ENCODE measurements at places on chromosomes 5 and 9.

DNA sequence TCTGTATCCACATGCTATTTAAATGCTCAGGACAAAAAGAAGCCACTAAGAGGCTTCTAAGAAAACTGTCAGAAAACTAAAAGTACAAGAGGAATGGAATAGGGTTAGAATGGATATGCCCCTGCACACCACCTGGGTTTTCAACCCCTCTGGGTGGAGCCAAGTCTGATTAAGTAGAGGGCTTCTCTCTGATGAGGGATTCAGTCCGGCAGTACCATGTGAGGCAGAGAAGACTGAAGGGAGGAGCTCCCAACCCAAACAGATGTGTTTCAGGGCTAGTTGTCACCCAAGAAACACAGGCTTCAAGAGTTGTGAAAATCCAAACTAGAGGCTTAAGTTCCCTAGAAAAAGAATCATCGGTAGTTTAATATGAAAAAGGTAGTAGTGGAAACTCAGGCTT is 12.5 kb downstream of the NREP start:
- DNase-seq = no peak

GRCh38 chr9:13688990-13689600 is 409.6 kb upstream of the MPDZ start:
- DNase-seq = no peak

DNA sequence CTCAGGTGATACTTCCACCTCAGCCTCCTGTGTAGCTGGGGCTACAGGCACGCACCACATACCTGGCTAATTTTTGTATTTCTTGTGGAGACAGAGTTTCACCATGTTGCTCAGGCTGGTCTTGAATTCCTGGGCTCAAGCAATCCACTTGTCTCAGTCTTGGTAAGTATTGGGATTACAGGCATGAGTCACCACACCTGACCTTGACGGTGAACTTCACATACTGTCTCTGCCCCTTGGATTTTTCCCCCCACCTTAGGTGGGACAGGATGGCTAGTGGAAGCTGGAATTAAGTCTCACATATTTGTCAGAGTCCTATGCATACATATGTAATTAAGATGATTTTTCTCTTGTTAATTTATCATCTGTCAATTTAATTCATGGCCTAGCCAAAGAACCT is 20.9 kb upstream of the RFK start:
- DNase-seq = no peak

DNA sequence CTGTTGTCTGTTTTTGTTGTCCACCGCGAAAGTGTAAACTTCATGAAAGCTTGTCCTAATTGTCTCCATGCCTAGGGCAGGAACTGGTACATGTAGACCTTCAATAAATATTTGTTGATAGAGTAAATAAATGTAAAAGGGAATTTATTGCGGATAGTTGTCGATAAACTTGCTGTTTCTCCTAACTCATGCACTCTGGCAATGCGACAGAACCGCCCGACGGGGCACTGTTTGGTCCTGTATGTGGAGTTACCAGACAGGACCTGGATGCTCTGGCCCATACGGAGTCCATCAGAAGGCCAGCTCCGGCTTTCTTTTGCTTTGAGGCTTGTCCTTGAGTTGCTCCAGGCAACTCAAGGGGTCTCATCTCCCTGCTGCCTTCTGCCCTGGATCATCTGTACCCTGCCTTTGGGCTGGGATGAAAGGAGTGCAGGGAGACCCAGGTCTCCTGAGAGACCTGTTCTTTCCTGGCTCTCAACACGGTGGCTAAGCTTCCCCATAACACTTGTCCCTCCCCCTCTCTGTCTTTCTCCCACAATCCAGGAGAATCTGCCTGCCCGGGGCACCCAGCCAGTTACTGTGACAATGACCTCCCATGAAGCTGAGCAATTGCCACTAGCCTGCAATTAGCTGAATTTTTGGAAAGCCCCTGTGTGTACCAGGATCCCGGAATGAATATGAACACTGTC is 149.5 kb upstream of the PTCH1 start:
- DNase-seq = no peak

DNA sequence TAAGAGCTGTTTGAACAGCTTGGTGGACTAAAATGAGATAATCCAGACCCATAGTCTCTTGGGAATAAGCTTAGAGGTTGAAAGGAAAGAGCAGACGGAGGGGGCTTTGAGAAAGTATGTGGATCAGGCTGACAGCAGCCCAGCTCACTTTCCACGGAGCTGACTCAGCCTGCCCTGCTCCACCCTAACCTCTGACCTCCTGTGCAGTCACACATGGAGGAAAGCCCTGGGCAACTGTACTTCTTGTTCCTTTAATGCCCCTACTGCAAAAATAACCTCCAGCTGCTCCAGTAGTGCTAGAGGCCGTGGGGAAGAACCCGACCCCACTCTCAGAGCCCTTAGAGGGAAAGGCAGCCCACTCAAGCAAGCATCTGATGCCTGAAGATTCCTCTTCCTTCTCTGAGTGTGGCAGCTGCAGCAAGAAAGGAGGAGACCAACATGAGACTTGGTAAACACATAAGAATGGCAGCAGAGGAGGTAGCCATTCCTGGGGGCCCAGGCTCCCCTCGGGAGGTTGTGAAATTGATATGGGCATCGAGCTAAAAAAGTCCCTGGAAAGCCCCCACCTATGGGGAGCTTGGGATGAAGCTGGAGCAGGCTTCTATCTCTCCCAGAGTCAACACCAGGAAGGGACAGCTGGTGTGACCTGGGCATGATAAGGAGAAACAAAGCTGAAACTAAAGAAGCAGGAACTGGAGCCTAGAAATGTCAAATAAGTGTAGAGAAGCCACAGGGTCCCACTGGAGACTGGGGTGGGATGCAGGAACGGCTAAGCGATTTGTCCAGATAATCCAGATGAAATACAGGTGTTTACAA is 204.3 kb downstream of the PIK3R1 start:
- DNase-seq = no peak

DNA sequence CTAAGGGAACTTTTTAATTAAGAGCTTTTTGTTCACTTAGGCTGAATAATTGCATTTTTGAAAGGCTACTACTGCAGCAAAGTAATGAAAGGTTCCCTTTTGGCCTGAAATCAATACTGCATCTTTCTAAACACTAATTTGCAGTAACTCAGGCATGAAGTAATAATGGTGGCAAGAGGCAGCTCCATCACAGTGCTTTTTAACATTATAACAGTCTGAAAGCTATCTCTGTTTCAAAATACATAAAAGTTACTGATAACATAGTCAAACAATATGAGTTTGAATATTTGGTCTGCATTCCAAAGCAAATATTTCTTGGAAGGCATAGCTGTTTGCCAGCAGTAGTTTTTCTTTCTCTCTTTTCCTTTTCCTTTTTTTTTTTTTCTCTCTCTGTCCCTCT is 113.4 kb downstream of the FBN2 start:
- DNase-seq = no peak

DNA sequence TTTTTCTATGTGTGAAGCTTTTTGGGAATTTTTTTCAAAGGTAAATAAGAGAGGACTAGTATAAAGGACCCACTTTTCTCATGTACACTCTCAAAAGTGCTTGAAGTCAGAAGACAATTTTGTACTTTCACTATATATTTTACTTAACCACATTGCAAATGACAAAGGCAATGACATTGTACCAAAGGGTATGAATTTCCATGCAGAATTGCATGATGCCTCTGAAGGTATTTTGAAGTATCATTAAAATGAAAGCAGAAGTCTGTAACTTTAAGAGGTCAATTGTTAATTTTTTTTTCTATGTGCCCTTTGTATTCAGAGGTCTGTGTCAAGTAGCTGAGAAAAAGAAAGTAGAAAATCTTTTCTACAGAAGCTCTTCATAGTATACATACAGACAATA is 84.7 kb downstream of the ST8SIA4 start:
- no peak for DNase-seq

DNA sequence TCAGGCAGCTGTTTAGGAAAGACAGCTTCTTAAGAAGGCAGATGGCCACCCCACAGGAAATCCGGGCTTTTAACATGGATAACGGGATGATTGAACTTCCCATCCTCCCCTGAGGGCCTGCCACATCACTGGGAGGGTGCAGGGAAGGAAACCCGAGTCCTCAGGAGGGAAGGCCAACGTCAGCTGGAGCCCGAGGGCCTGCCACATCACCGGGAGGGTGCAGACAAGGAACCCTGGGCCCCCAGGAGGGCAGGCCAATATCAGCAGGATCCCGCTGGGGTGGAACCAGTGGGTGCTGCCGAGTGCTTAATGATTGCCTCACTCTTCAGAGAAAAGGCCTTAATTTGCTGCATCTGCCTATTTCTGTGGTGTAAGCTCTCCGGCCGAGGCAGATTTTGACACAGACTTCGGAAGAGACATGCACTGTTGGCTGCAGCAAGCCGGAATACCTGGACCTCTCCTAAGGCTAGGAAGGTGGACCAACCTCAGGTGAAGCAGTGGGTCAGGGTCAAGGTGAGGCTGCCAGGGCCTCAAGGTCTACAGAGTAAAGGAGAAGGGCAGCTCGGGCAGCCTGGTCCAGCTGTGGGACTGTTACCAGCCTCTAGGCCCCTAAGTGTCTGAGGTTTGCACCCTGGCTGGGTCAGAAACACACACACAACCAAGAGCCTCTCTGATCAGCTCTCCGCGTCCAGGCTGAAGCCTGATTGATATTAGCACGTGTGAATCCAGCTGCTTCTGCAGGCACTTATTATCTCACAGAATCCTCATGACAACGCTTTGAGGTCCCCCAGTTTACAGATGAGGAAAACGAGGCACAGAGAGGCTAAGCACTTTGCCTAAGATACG is 14.8 kb upstream of the COL5A1 start:
- DNase-seq = no peak

GRCh38 chr5:180104168-180104530 is 32.6 kb upstream of the RNF130 start:
- DNase-seq = no peak

DNA sequence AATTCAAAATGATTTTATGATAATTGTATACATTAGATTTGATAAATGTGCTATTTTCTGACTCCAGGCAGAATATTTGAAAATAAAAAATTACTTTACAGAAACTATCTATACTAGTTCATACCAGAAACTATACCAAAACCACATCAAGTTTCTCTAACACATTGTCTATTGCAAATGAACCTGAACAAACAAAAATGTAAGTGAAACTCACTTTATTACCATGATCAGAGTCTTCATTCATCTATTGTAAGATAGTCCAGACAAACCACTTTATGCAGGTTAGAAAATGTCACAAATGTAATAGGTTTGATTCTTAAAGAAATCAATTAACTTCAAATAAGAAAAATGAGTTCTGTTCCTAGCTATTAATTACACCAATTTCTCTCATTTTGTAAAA is 99.4 kb downstream of the OXCT1 start:
- no peak for DNase-seq

GRCh38 chr5:131787736-131788135 is 9.1 kb downstream of the FNIP1 start:
- DNase-seq = no peak

DNA sequence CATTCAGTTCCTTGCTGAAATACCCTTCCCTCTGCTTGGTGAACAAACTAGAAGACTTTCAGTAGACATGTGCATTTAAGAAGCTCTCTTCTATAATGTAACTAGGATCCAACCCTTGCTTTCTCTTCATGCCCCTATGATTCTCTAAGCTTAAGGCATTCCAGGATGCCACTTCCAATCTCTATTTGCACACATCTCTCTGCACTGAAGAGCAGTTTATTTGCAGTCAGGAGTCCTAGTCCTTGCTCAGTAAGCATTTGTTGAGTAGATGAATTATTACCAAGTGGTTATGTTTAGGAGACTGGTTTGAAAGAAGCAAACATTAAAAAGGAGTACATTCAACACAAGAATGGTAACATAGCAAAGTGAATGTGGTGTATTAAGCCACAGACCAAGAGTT is 274.2 kb upstream of the KLF9 start:
- no peak for DNase-seq

GRCh38 chr5:175448276-175448675 is 4.3 kb upstream of the DRD1 start:
- DNase-seq = no peak

- no peak for DNase-seq
Observed at GRCh38 chr9:135678236-135679017, 15.3 kb downstream of the LCN9 start.

GRCh38 chr9:137984520-137985257 is 107.1 kb downstream of the CACNA1B start:
- DNase-seq = no peak
